Stimulated activated effector memory CD8-positive, alpha-beta T cell treated with anti-CD3 and anti-CD28 coated beads, Interleukin-12 subunit alpha, Interleukin-12 subunit beta, amount 100 ng/mL, for 72 hours (primary cell): ENCODE measurements at places on chromosomes 5 and 9.

GRCh38 chr9:126503333-126504085 is 110.2 kb upstream of the LMX1B start:
- DNase-seq = no peak

DNA sequence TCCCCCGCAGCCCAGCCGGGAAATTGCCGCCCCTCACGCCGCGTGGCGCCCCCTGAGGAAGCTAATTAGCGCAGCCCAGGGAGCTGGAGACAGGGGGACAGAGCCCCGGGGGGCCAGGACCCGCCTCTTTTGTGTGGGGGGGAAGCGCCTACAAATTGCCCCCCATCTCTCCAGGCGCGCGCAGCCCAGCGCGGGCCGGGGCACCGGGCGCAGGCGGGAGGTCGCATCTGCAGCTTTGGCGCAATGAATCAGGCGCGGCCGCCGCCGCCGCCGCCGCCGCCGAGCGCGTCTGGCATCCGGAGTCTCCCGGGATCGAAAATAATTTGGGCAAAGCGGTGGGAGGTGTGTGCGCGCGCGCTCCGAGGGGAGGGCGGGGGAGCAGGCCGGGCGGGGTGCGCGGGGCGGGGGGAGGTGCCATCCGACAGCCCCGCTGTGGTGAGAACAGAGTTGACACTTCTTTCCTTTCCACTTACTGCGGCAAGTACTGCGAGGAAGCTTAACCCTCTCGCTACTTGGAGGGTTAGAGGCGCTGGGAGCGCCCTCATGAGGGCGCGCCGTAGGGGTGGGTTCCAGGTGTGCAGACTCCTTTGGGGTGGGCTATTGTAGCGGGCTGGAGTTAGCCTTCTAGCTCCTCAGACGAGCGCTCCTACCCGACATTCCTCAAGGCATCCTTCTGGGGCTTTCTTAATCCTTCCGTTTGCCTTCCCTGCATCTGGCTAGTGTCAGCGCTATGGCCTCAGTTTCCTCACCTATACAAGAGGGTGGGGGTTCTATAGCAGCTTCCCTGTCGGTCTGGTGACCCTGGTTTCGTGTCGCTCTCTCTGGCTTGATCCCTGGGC is 63.1 kb downstream of the CXXC5 start:
- DNase-seq = peak; percentile 74

- DNase-seq = no peak
Measured at GRCh38 chr5:1443171-1443570, 2.1 kb downstream of the SLC6A3 start.

DNA sequence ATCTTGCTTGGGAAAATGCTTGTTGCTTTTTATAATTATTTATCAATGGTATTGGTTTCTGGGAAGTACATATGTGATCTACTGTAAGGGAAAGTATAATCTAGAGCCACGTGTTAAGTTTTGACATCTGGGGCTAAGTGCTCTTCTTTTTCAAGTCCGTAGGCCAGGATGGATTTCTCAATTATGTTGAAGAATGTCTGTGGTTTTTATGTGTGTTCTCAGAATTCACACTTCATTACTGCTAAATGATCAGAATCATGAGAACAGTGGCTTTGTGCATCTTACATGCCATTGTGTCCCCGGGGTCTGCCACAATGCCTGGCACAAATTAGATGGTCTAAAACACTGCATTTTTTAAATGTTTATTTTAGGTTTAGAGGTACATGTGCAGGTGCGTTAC is 14.5 kb upstream of the AUH start:
- no peak for DNase-seq

DNA sequence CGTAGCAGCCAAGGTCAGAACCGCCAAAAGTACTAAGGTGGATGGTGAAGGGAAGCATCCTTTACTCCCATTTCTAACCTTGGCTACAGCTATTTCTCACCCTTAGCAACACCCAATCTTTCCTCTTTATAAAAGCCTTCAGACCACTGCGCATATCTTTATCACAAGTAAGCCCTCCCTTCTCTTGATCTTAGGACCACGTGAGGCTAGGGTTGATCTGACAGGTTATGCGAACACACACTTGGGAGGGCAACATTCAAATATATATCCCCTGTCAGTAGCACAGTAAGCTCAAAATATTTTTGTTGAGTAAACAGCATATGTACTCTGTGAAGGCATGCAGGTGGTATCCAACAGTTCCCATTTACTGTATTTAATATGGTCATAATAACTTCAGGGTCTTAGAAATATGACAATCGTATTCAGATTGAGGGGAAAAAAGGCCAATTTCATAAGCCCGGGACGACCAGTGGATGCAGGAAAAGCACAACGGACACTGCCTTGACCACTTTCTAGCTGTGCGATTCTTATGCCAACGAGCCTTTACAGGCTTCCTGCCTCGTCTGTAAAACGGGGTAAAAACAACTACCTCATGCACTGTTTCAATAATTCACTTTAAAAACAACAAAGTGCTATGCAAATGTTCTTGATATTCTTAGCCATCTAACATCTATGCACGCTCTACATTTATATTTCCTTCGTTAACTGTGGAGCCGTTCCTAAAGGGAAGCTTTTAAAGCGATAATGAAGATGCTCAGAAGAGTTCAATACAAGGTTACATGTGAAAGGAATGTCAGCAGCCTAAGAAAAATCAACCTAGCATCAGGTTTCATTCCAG is 1.3 kb downstream of the ARSB start:
- no peak for DNase-seq

DNA sequence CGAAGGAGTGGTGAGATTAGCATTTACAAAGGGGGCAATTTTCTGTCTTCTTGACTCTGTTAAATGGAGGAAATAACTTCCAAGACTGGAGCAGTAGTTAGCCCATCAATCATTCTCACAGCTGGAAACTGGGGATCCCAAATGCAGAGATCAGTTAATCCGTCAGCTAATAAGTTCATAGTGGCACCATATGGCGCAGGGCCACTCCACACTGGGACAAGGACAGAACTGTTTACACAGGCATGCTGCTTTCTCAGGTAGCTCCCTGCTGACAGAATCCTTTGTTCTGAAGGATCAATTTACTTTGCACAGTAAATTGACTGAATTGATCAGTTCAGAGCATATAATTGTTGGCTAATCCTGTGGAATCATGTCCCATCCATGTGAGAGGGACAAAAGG is 395.7 kb downstream of the TMEM161B start:
- no peak for DNase-seq

DNA sequence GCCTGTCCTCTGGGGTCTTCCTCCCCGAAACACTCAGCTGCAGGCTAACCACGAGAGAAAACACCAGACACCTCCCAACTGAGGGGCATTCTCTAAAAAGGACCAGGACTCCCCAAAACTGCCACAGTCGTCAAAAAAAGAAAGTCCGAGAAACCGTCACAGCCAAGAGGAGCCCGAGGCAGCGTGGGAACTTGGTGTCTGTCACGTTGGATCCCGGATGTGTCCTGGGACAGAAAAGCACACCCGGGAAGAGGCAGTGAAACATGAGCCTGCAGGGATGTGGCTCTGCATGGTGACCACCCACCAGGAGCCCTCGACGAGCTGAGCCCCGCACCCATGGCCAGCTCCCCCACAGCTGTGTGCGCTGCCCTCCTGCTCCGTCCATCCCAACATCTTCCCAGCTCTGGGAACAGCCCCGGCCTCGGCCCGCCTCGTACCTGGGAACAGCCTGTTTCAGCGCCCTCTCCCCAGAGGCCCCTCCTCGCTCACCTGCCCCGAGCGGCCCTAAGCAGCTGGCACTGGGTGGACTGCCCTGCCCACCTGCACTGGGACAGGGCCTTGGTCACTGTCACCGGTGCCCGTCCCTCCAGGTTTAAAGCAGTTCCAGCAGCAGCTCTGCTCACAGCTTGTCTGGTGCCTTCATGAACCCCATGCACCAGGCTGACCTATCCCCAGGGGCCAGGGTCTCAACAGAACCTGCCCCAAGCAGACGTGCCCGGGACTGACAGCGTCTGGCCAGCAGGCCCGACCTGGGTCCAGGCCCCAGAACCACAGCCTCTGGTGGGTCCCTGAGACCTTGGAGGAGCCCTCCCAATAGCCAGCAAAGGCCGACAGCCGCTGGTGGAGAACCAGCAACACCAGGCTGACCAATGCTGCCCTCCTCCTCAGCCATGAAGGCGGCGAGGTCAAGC is 10.9 kb downstream of the SLC12A7 start:
- no peak for DNase-seq

- DNase-seq = no peak
Measured at GRCh38 chr9:128397831-128398230, 22.8 kb upstream of the CERCAM start.

DNA sequence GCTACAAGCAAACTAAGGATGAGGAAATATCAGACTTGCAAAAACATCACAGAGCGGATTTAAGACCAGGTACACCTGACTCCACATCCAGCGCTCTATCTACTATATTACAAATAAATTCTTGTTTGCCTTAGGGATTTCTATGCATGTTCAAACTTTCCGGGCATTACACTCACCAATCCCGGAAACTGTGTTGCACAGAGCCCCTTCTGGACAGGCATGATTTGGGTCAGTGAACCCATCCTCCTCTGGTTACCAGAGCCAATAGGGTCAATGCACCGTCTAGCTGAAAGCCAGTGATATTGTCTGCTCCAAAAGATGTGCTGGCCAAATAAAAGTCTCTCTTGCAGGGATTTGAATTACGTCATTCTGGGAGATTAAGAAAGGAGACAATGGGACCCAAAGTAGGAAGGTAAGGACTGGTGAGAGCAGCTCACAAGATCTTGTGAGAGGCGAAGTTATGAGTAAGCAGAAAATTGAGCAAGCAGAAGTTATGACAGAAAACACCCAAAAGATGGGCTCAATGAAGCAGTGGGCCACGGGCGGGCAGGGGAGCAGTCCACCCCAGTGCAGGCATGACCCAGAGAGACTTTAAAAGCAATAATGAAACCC is 155.8 kb upstream of the RAI14 start:
- no peak for DNase-seq

- DNase-seq = no peak
Measured at GRCh38 chr5:65461490-65461889, 20.2 kb downstream of the ADAMTS6 start.

- no peak for DNase-seq
Measured at GRCh38 chr5:125595095-125595494, 828.1 kb upstream of the GRAMD2B start.

- no peak for DNase-seq
Measured at GRCh38 chr9:127852829-127853228, 1.6 kb downstream of the ENG start.

DNA sequence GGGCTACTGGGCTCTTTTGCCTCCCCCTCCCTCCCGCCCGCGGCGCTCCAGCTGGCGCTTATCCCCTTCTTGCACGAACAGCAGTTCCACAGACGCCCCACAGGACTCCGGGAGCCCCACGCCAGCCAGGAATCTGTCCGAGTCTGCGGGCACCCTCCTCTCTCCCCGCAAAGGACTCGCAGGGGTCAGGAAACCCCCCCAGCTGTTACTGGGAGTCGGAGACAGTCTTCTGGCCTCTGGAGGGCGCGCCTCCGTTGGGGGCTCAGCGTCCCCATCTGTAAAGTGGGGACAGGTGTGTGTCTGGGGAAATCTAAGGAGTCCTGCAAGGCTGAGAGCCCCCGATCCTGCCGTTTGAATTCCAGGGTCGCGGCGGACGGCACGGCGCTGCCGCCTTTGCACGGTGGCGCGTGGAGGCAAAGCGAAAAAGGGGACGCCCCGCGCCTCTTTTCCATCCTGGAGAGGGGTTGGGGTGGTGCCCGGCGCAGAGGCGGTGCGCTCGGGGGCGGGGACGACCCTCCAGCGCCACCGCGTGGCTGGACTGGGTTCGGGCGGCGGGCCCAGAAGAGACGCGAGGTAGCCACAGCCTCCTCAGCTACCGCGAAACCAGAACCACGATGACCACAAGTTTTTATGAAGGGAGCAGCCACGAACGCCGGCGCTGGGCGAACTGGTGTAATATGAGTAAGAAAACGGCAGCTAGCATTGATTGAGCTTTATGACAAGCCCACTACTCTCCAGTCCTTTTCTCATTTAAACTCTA is 2.8 kb upstream of the CCIN start:
- DNase-seq = peak; percentile 92

DNA sequence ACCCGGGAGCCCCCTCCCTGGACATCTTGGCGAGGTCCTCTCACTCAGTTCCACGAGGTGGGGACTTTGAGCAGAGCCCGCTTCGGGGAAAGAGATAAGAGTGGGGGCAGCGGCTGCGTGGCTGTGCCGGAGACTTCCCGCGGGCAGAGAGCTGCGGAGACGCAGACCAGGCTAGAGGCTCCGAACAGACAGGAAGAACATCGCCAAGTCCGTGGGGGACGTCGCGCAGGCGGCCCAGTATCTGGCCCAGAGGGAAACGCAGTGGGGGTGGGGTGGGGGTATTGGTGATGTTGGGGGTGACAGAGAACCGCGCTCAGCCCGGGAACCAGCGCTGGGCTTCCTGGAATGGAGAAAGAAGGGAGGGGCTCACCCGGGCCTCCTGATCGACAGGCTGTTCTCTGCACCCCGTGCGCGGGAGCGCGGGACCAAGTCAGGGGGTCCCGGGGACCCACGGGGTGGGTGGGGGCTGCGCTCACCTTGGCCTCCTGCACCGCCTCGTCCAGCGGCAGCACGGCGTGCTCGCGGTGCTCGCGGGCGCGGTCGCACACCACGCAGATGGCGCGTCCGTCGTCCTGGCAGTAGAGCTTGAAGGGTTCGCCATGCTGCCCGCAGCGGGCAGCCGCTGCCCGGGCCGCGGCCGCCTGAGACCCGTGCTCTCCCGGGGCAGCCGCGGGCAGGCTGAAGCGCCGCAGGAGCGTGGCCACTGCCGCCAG is 727 bp downstream of the TRIM7 start:
- DNase-seq = peak; percentile 72

DNA sequence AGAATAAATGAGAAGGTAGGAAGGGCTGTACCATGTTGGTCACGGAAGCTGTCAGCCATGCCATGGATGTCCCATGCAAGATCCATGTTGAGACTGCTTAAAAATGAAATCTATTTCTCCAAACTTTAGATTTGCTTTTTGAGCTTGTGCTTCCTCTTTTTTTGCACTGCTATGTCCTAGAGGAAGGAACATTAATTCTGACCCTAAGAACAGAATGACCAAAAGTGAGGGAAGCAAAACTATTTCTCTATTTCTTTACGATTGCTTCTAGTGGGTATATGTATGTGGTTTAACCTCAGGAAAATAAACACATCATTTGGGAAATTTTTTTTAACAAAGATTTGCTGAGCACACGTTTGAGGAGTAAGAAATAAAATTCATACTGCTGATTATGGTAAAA is 84.6 kb downstream of the USP20 start:
- no peak for DNase-seq

- no peak for DNase-seq
Measured at GRCh38 chr5:117590944-117591343, 1016.3 kb upstream of the SEMA6A start.

DNA sequence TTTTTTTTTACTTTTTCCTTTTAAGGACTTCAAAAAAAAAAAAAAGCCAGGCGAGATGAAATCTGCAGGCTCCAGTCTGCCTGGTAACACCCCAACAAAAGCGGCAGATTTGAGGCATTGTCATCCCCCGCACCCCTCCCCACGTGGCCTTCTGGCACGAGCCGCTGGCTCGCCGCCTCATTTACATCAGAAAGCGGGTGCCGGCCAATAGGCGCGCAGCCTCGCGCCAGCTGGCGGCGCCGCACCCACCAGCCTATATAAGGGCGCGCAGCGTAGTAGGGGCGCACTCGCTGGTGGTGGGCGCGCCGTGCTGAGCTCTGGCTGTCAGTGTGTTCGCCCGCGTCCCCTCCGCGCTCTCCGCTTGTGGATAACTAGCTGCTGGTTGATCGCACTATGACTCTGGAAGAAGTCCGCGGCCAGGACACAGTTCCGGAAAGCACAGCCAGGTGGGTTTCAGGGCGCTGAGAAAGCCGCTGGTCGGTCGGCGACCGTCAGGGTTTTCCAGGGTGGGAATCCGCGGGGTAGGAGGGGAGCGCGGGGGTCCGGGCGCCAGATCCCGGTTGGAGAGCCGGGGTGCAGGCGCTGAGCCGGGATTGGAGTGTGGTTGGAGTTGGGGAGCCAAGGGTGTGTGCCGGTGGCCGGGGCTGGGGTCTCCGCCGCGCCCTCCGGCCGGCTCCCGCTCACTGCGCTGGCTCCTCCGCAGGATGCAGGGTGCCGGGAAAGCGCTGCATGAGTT is at the start of gene GADD45G:
GADD45G (plus strand) TSS at position 284 of the 736 bp plus-strand sequence; CDS start at position 394, 110 bp downstream.
- DNase-seq = peak; percentile 55
